ENCODE measurements at places on chromosomes 4 and X.

DNA sequence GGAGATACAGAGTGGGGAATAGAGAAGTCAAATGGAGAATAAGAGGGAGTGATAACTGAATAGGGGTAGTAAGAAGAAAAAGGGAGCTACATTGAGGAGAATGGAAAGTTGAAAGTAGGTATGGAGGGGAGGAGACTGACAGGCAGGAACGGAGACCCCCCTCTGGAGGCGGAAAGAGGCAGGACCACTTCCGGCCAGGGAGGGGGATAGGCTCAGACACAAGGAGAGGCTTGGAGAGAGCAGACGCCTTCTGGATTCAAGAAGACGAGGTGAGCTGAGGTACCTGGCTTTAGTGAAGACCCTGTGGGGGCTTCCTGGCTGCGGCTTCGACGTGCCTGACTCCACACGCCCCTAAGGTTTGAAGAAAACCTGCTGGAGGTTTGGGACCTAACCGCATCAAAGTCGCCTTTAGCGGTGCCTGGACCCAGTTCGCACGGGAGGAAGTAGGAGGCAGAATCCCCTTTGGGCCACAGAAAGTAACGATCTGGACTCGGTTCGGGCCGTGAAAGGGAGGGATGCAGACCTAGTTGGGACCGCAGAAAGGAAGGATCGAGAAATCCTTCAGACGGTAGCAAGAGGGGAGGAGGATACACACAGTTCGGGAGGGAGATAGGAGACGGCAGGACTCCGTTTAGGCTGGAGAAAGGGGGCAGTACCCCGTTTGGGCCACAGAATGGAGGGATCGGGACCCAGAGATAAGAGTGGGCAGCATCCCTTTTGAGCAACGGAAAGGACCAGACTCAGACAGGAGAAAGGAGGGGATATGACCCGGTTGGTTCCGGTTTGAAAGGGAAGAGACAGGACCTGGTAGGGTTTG, at the start of gene TRO:
TRO (plus strand) TSS at position 215 of the 817 bp plus-strand sequence. CDS start 1,423 bp downstream, outside the sequence.
- peak; percentile 26 for DNase-seq

GRCh38 chr4:163280703-163281519, 51.5 kb downstream of the NPY1R start:
- DNase-seq, result no peak

GRCh38 chr4:78706302-78706701, 69.8 kb upstream of the BMP2K start:
- DNase-seq, result no peak

GRCh38 chrX:140501940-140502468, 2.9 kb downstream of the SOX3 start:
- DNase-seq, result no peak

- no peak for DNase-seq
Observed at GRCh38 chr4:180650273-180650672, 1592.9 kb upstream of the TENM3 start.

DNA sequence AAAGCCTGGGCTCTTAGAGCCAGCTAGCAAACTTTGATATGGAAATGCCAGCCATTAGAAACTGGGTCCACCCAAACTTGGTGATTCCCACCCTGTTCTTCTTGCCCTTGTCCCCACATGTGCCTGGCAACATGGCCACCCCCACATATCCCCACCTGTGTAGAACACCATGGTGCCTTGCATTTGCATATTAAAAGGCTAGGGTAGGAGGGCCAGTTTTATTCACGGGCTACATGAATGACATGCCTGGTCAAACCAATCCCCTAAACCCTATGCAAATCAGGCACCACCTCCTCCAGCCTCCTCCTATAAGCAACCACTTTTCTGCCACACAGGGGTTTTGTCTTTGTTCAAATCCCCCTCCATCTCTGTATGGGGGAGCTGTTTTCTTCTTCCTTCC, 104.9 kb downstream of the CLNK start:
- DNase-seq, result no peak

GRCh38 chr4:172858731-172859230, 309.8 kb upstream of the GALNT7 start:
- DNase-seq, result no peak

DNA sequence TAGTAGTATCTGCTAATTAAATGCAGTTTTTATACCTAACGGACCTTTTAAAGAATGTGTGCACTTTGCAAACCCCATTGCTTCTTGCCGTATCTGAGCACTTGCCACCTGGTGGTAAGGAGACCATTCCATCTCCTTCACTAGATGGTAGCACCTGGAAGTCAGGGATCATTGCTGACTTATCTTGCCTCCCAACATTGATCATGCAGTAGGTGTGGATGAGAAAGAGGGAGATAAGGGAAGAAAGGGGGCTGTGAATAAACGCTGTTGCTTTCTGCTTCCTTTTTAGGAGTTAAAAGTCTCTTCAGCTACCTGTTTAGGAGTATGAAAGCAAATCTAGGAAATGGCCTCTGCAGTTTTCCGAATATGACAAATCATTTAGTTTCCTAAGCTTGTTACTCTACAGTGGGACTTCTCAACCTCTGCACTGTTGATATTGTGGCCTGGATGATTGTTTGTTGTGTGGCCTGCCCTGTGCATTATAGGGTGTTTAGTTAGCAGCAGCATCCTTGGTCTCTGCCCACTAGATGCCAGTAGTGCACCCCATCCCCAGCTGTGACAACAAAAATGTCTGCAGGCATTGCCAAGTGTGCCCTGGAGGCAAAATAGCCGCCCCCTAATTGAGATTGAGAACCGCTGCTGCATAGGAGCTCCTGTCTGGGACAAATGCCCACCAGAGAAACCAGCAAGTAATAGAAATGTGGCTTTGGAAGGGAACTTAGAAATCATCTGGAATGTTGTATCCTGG, 38.8 kb downstream of the GAB1 start:
- DNase-seq, result peak; percentile 64

DNA sequence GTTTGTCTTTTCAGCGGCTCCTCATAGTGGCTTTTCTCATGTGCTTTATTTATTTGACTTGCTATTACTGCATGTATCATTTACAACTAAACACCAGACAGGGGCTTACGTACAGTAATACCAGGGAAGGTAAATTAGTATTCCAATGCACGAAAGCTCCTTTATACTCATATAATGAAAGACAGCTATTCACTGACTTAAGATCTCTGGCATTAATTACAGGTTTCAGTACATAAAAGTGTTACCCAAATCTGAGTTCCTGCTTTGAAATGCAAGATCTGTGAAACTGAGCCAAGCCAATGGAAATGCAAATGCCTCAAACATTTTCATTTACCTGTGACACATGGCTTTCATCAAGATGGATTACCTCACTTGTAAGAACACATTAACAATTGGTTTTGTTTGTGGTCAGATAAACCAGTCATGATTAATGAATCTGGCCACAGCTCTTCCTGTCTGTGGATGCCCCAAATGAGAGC, 107.2 kb downstream of the ANAPC4 start:
- DNase-seq, result no peak

DNA sequence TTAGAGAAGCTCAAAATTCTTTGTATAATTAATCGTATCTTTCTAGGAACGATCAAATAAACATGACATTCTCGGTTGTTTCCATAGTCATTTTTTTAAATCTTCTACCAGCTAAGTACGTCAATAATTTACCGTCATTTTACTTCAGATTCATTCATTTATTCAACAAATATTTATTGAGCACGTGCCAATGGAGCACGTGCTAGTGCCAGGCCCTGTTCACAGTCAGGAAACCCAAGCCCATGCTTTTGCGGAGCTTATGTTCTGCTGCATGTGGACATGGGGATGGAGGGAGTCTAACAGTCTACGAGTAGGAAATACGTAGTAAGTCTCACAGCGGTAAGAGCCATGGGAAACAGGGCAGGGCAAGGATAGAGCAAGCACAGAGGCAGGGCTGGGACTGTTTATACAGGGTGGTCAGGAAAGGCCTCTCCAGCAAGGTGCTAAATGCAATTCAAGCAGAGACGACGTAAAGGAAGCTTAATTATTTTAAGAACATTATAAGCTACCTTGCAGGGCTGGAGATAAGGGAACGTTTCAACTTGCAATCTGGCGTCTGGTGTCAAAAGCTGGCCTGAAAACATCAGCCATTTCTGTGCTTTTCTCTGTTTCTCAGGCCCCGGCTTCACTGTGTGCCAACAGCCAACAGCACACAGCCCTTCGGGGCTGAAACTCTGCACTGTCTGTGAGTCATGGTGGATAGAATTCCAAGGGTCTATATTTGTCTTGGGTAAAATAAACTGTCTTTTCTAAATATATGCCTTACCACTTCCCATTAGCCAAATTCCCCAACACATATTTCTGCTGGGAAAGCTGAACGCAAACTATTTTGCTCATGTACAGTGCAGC, 517.1 kb upstream of the ZFP42 start:
- no peak for DNase-seq

DNA sequence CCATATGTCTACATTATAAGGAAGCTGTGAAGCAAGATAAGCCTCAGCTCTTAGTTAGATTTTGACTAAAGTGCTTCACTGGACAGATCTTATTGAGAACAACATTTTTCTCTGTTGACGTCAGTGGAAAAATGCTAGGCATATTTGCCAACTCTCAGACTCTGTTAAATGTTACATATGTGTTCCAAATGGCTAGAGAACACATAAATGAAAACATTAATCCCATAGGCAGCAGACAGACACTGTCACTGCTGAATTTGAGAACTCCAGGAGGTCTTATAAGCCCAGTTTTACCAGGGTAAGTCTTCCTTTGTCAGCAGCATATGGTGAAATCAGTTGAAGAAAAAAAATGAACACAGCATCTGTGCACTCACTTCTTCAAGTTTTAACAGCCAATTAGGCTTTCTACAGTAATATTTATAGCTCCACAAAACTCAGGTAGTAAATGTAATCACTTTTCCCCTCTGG, 186.9 kb downstream of the CAMK2D start:
- DNase-seq, result no peak

DNA sequence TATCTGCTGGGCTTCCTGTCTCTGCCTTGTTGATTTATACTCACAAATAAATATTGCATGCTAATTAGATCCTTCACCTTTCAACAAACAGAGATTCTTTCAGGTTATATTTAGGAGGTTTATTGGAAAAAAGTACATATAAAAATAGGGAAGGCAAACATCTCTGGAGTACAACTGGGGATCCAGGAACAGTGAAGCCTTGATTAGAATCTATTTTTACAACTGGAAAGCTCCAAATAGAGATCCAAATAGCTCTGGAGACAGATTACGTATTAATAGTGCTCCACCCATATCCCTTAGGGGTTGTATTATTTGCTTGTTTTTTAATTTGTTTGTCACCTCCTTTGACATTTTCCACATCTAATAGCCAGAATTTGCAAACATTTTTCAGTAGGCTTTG, 46.9 kb upstream of the MAP9 start:
- no peak for DNase-seq

GRCh38 chr4:74793757-74794381, 454 bp downstream of the BTC start:
- DNase-seq, result peak; percentile 31

DNA sequence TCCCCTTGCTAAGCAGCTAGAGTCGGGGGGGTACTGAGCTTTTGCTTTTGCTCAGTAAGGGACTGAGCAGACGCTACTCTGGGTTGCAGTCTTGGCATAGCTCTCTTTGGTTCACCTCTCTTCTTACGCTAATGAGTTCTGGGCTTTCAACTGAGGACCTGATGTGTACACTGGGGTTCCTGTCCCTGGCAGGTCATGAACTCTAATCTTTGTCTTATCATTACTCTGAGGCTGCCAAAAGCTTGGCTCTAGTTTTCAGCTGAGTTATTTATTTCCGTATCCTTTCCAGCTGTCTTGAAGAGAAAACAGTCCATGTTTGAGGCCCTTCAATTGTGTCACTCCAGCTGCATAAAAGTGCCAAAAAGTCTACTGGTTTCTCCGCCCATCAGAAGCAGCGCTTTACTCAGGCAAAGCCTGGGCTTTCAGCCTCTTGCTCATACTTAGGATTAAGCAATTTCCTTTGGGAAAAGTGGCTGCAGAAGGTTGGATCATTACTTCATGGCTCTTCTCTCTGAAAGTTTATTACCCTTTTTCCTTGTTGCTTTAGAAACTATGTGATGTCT, 121.0 kb upstream of the STOX2 start:
- no peak for DNase-seq

DNA sequence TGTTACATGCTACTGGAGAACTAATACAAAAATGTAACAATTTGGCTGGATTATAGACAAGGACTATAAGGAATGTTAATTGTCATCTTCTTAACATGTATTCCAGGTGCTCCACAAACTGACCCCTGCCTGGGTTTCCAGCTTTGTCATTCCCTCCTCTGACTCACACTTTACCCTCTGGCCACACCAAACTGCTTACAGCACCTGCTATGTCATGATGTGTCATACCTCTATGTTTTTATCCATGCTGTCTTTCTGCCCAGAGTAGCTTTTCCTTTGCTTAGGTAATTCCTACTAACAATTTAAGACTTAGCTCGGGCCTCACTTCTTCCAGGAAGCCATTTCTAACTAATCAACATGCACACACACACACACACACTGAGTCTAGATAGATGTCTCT, 14.0 kb upstream of the SHROOM4 start:
- DNase-seq, result no peak

DNA sequence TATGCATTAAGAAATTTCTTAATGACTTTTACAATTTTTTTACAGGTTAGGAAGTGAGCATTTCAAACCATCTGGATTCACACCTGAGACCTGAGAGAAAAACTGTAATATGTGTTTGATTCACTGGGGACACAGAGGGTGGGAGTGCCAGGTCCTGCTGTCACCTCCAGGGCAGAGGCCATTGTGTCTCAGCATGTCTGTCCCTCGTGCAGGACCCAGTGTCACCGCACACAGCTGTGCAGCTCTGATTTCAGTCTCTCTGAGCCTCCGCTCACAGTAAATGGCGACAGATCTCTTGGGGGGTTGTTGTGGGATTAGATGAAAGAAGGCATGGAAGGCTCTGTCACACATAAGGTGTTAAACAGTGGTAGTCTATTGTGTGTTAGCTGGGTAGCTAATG, 23.0 kb upstream of the CLDN24 start:
- no peak for DNase-seq

- DNase-seq, result peak; percentile 51
Observed at GRCh38 chrX:11341274-11342201, 48.3 kb downstream of the AMELX start.

DNA sequence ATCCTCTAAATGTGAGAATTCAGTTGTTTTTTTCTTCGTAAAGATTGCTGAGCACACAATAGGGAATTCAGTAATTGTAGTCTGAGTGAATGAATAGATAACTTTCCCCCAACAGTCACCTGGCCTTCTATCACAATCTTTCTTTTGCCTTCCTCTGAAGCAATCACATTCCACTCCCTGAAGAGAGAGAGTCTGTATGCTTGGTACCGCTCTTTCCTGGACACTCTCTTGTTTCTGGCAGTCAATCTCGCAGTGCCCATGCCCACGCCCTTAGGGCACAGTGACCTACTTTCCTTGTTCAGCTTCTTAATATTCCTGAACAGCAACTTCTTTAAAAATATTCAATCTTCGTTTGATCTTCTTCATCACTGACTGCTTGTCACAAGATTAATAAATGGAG, 255.9 kb downstream of the ADAMTS3 start:
- no peak for DNase-seq

- DNase-seq, result no peak
Observed at GRCh38 chrX:40085714-40086113, 12.0 kb downstream of the BCOR start.

All from Kasumi-1 (cell line).